NCI-H1092 (cell line): ENCODE measurements at places on chromosomes 3 and 15.
A peak's percentile ranks its signal among the peaks of the same experiment; 100 is the strongest.

- DNase-seq: no peak
Observed at GRCh38 chr3:16372362-16373292, 107.6 kb downstream of the OXNAD1 start.

- DNase-seq: no peak
Observed at GRCh38 chr15:60804986-60805949, 326.3 kb upstream of the ICE2 start.

DNA sequence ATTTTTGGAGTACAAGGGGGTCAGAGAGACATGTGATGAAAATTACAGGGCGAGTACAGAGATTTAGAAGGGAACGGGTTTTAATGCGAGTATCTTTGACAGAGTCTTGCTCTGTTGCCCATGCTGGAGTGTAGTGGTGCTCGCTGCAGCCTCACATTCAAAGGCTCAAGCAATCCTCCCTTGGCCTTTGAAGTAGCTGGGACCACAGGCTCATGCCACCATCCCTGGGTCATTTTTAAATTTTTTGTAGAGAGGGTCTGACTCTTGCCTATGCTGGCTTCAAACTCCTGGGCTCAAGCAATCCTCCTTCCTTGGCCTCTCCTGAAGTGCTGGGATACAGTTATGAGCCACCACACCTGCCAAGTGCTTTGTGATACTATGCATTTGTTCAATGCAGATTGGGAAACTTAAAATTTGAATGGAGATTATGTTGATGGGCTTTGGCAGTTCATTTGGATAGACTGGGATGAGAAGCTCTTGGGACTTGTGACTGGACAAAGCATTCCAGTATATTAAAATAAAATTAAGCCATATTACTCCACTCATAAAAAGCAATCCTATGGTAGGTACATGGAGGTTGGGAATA is 4.0 kb upstream of the LMLN start:
- no peak for DNase-seq

DNA sequence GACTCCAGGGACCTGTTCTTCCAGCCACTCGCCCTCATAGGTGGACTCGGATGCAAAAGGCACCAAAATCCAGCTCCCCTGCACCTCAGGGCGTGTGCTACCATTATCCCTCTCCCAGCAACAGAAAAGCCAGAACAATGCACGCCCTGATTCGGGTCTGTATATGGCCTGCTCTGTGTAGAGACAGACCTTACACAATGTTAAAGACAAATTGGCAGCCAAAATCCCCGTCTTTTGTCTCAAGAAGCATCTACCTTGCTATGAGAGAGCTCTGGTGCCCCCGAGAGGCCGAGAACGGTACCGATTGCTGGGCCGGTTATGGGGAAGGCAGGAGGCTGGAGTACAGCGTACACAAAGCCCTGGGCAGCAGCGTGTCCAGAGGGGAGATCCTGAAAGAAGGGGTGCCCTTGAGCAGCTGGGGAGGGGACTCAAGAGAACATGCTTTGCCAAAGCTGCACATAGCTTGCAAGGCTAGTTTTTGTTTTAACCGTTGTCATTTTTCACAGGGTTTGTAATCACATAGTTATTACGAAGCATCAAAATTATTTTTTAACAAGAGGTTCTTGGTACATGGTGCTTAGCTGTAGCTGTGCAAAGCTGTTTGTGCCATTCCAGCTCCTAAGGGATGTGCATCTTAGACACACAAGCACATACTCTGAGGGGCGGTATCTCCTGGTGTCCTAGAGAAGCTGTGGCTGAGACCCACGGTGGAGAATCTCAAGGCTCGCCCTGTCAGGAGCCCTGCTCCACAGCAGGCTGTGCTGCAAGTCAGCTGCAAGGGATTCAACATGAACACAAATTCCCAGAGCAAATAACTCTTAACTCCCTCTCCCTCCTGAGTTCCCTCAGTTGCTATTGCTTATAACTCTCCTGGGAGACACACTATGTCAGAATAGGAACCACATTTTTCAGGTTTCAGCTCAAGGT is 461.5 kb upstream of the PPP2R3A start:
- DNase-seq: peak; percentile 58

GRCh38 chr15:49876401-49877038 is 242.5 kb downstream of the ATP8B4 start:
- no peak for DNase-seq
